ENCODE measurements at places on chromosomes 16 and 17.

DNA sequence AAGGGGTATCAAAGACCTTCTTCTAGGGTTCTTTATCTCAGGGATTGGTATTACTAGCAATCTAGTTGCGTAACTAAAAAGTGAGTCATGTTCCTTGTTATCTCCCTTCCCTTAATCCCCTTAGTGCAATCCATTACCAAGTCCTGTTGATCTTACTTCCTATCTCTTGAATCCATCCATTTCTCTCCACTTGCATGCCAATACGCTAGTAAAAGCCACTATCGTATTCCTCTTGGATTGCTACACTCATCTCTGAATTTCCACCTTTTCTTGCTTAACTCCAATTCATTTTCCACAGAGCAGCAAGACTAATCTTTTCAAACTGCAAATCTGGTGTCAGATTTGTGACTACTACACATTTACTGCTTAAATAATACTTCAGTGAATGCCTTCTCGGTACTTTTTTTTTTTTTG lies 1.8 kb upstream of the ADAT1 start:
- H3K27ac ChIP-seq, result no peak overlapping the region
- H3K27me3 ChIP-seq, result no peaks in the 10 kb centered on the region
- peak; percentile 68 for DNase-seq
- no peak overlapping the region for H3K4me3 ChIP-seq
- peaks cover 15% of the 10 kb centered on the region for H3K36me3 ChIP-seq
- H3K4me1 ChIP-seq, result peaks cover 4% of the 10 kb centered on the region

- no peaks in the 10 kb centered on the region for H3K36me3 ChIP-seq
- no peak overlapping the region for H3K4me3 ChIP-seq
- no peak for DNase-seq
These were observed 7.3 kb upstream of the GAS7 start for GRCh38 chr17:10205549-10206185.

DNA sequence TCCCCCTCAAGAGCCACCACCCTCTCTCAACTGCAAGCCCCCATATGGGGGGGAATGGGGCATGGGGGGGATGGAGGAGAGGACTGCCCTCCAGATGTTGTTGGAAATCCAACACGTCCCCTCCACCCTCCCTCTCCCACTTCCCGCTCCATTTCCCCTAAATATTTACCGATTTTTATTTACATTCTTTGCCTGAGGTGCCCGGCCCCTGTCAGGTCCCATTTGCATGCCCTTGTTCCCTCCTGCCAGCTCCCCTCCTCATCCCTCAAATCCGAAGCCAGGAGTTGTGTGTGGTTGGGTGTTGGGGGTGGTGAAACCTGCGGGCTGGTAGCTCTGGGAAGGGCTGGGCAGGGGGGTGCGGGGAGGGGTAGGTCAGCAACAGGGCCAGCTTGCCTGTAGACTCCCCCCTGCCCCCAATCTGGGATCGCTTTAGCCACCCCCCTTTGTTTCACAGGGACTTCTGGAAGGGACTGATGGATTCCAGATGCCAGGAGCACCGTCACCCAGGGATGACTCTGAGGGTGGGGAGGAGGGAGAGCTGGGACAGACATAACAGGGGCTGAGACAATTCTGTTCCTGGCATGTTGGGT lies 39.7 kb upstream of the NGFR start:
- no peak overlapping the region for H3K27ac ChIP-seq
- DNase-seq, result no peak
- no peaks in the 10 kb centered on the region for H3K4me1 ChIP-seq
- H3K27me3 ChIP-seq, result peaks cover 12% of the 10 kb centered on the region
- no peak overlapping the region for H3K4me3 ChIP-seq

GRCh38 chr17:7292194-7292593 lies 2.2 kb downstream of the YBX2 start:
- H3K4me1 ChIP-seq, result no peaks in the 10 kb centered on the region
- DNase-seq, result no peak
- H3K27me3 ChIP-seq, result peaks cover 38% of the 10 kb centered on the region
- H3K36me3 ChIP-seq, result no peaks in the 10 kb centered on the region

GRCh38 chr16:3259836-3260235 lies 3.4 kb upstream of the MEFV start:
- no peak overlapping the region for H3K27ac ChIP-seq
- no peak overlapping the region for H3K4me3 ChIP-seq
- no peaks in the 10 kb centered on the region for H3K36me3 ChIP-seq
- H3K27me3 ChIP-seq, result no peaks in the 10 kb centered on the region

- no peak overlapping the region for H3K27ac ChIP-seq
- peak; percentile 89 for DNase-seq
- H3K27me3 ChIP-seq, result no peaks in the 10 kb centered on the region
These were observed 239.8 kb downstream of the CHD9NB start for GRCh38 chr16:52812678-52813556.

- no peaks in the 10 kb centered on the region for H3K27me3 ChIP-seq
- H3K27ac ChIP-seq, result no peak overlapping the region
- no peaks in the 10 kb centered on the region for H3K36me3 ChIP-seq
- no peak overlapping the region for H3K4me3 ChIP-seq
- H3K4me1 ChIP-seq, result no peaks in the 10 kb centered on the region
- DNase-seq, result no peak
These were observed 975.7 kb upstream of the RBFOX1 start for GRCh38 chr16:6356911-6357310.

DNA sequence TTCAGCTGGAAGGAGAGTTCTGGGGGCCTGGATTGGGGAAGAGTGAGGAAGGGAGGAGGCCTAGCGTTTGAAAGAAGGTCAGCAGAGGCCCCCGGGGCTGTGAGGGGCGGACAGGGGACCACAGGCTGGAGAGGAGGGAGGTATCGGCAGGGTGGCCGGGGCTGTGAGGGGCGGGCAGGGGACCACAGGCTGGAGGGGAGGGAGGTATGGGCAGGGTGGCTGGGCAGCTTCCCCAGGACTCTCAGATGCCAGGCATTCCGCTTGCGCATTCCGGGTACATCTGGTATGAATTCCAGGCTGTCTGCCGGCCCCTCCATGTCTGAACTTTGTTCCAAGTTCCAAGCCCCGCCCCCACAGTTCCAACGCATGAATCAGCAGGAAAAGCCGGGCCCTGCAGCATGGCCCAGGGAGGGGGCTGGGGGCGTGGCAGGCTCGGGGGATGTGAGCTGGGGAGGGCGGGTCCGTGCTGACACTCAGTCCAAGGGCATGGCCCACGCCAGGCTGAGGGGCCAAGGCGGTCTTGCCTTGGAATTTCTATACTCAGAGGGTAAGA lies 4.3 kb upstream of the TLCD2 start:
- H3K36me3 ChIP-seq, result peaks cover 25% of the 10 kb centered on the region
- peak overlapping the region; percentile 98 for H3K4me3 ChIP-seq
- peaks cover 30% of the 10 kb centered on the region for H3K4me1 ChIP-seq
- H3K27me3 ChIP-seq, result no peaks in the 10 kb centered on the region
- DNase-seq, result peak; percentile 97

- H3K4me1 ChIP-seq, result no peaks in the 10 kb centered on the region
- no peaks in the 10 kb centered on the region for H3K27me3 ChIP-seq
- no peak overlapping the region for H3K27ac ChIP-seq
- H3K36me3 ChIP-seq, result no peaks in the 10 kb centered on the region
- no peak for DNase-seq
These were observed 712.8 kb downstream of the CDH8 start for GRCh38 chr16:61323456-61323855.

- H3K4me1 ChIP-seq, result peaks cover 5% of the 10 kb centered on the region
- no peak overlapping the region for H3K27ac ChIP-seq
- no peak overlapping the region for H3K4me3 ChIP-seq
- no peak for DNase-seq
These were observed 5.6 kb downstream of the ITGA2B start for GRCh38 chr17:44383861-44384260.

DNA sequence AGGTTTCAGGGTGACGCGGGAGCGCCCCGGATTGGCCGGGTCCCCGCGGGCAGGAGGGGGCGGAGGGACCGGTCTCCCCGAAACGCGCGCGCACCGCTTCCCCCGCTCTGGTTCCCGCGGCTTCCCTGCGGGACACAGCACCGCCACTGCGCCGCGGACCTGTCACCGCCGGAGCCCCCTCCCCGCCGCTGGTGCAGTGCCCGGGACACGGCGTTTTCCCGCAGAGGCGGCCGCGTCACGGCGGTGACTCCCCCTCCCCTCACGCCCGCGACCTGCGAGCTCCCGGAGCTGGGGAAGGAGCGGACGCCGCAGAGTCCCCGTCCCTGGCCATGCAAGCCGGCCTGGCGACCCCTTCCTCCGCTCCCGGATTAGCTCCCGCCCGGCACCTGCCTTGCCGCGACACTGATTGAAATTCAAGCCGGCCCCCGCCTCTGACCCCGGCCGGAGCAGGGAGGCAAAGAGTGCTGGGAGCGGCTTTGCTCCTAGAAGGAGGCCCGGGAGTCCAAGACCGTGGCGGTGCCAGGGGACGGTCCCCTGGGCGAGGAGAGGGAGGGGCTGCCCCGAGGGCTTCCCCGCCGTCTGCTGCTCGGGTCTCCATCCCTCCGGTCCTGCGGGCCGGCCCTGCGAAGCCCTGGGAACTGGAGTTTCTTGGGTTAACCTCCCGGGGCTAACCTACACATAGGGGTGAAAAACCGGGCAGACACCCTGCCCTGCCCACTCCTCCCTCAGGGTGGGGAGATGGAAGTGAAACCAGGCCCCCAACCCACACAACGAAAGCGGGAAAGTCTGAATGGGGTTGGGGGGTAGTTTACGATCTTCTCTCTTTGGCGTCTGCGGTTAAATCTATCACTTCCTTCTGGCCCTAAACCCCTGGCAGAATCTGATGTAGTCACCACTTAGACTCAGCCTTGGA lies 1.0 kb downstream of the RHBDL3 start:
- no peaks in the 10 kb centered on the region for H3K36me3 ChIP-seq
- no peak for DNase-seq
- H3K4me3 ChIP-seq, result peak overlapping the region; percentile 49

DNA sequence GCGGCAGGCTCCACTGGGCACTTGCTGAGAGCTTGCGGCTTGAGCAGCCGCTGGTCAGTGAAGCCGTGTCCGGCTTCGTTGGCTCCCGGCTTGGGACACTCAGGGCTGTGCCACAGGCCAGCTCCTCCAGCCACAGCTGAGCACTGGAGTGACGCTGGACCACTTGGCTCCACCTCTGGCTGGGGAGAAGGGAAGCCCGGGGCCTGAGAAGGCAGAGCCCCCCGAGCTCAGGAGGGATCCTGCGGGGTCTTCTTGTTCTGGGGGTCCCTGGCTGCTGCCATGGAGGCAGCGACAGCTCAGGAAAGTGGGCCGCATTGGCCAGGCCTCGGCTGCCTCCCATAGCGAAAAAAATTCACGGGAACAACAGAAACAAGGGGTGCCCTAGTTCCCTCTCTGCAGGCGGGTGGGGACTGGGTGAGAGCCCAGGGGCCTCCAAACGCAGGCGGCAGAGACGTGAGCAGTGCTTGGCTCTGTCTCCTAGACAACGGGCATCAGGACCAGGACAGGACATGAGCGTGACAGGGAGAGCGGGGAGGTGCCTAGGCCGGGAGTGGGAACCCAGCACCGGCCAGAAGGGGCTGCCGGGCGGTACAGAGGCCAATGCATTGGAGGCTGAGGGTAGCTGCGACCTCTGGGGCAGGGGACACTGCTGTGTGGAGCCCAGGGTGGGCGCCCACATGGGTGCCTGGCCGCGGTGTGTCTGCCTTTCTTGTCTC lies 37.7 kb downstream of the SLC7A5 start:
- H3K27me3 ChIP-seq, result no peaks in the 10 kb centered on the region
- H3K36me3 ChIP-seq, result peaks cover 6% of the 10 kb centered on the region
- no peak overlapping the region for H3K4me3 ChIP-seq
- no peak overlapping the region for H3K27ac ChIP-seq
- no peak for DNase-seq

- no peaks in the 10 kb centered on the region for H3K27me3 ChIP-seq
- H3K4me1 ChIP-seq, result no peaks in the 10 kb centered on the region
- no peak for DNase-seq
- no peaks in the 10 kb centered on the region for H3K36me3 ChIP-seq
These were observed 19.7 kb downstream of the PITPNM3 start for GRCh38 chr17:6536566-6537065.

- H3K4me1 ChIP-seq, result no peaks in the 10 kb centered on the region
- no peak for DNase-seq
- H3K36me3 ChIP-seq, result peaks cover 4% of the 10 kb centered on the region
- no peak overlapping the region for H3K4me3 ChIP-seq
These were observed 23.4 kb downstream of the RBL2 start for GRCh38 chr16:53457670-53458069.

GRCh38 chr16:528111-529011 lies 849 bp downstream of the CAPN15 start:
- no peaks in the 10 kb centered on the region for H3K27me3 ChIP-seq
- peak overlapping the region; percentile 91 for H3K4me3 ChIP-seq
- peaks cover 6% of the 10 kb centered on the region for H3K36me3 ChIP-seq
- peak overlapping the region; percentile 82 for H3K27ac ChIP-seq
- peak; percentile 56 for DNase-seq

DNA sequence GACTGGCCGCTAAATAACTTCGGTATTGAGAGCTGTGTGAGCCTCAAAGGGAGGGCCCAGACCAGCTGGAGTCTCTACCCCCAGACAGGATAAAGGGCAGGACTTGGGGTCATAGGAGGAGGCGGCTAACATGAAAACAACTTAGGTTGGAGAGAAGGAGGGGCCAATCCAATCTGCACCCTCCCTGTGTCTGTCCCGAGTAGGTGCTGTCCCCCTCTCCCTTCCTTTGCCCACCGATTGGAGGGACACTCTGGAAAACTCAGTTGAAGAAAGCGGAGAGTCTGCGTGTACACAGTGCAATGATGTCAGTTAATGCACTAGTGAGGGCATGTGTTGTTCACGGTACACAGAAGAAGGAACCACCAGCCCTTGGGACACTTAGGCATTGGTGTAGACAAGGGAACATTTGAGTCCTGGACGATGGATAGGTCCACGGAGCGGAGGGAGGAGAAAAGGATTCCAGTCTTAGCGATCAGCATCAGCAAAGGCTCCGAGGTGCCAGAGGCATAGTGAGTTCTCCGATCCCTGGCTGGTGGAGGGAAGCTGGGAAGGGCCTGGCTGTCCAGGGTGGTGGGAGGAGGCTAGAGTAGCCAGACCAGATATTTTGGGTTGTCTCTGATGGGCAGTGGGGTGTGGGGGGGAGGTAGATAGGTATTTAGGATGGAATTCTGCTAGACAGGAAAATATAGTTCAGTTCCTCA lies 761 bp downstream of the NOL3 start:
- H3K4me3 ChIP-seq, result peak overlapping the region; percentile 50
- no peaks in the 10 kb centered on the region for H3K27me3 ChIP-seq
- peaks cover 2% of the 10 kb centered on the region for H3K36me3 ChIP-seq

- no peaks in the 10 kb centered on the region for H3K4me1 ChIP-seq
- H3K36me3 ChIP-seq, result no peaks in the 10 kb centered on the region
- no peak overlapping the region for H3K27ac ChIP-seq
- no peak for DNase-seq
- H3K27me3 ChIP-seq, result no peaks in the 10 kb centered on the region
These were observed 46.4 kb downstream of the IRF8 start for GRCh38 chr16:85945424-85945751.

- H3K4me3 ChIP-seq, result no peak overlapping the region
- H3K27ac ChIP-seq, result no peak overlapping the region
- DNase-seq, result no peak
- no peaks in the 10 kb centered on the region for H3K27me3 ChIP-seq
These were observed 234.5 kb downstream of the NTN1 start for GRCh38 chr17:9255833-9256232.

GRCh38 chr17:75356260-75356937 lies 49.1 kb downstream of the GRB2 start:
- no peak overlapping the region for H3K4me3 ChIP-seq
- H3K27ac ChIP-seq, result no peak overlapping the region
- H3K4me1 ChIP-seq, result peaks cover 2% of the 10 kb centered on the region
- H3K36me3 ChIP-seq, result no peaks in the 10 kb centered on the region
- DNase-seq, result no peak
- no peaks in the 10 kb centered on the region for H3K27me3 ChIP-seq

Data from fibroblast of lung (primary cell).